ENCODE measurements at places on chromosomes 1 and 21.
A peak's percentile ranks its signal among the peaks of the same experiment; 100 is the strongest.

DNA sequence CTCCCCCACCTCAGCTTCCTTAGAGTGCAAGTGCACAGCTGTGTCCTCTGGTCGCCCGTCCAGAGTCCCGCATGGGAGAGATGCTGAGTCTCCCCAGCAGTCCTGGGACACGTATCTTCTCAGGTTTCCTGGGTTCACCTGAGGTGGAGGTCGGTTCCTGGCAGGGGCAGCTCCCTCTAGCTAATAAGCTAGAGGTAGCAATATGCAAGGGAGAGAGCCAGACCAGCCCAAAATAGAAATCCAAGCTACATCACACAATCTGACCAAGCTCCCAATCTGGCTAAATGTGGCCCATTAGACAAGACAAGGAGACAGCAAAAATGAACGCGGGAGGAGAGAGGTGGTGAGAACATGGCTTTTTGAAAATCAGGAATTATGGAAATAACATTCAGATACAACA lies 30.9 kb upstream of the CADM3 start:
- no peak for DNase-seq

- no peak for DNase-seq
These were observed 14.7 kb downstream of the KANK4 start for GRCh38 chr1:62304515-62304914.

DNA sequence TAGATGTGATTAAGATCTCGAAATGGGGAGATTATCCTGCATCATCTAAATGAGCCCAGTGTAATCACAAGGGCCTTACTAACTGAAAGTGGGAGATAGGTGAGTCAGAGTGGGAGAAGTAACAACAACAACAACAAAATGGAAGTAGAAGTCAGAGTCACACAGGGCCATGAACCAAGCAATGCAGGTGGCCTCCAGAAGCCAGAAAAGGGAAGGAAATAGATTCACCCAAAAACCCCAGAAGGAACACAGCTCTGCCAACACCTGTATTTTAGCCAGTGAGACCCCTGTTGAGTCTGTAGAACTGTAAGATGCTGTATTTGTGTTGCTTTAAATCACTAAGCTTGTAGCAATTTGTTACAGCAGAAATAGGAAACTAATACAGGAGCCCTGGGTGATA lies 4.1 kb downstream of the TAGLN2 start:
- no peak for DNase-seq

GRCh38 chr1:65308781-65309303 lies 501 bp upstream of the DNAJC6 start:
- no peak for DNase-seq

DNA sequence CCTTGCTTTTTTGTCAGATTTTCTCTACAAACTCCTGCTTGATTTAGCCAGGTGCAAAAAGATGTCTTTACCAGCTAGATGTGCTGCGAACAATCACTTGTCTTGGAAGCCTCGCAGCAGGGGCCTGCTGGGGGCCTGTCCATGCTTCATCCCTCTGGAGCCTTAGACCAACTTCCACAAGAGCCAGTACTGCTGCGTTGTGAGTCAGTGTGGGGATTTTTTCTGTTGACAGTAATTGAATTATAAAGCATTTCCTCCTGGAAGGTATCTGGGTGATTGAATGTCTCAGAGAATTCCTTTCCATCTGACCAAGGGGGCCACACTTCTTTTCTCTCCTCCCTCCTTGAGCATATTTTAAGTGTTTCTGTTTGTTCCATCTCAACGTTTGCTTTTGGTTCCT lies 40.4 kb upstream of the LDLRAP1 start:
- DNase-seq, result peak; percentile 69

DNA sequence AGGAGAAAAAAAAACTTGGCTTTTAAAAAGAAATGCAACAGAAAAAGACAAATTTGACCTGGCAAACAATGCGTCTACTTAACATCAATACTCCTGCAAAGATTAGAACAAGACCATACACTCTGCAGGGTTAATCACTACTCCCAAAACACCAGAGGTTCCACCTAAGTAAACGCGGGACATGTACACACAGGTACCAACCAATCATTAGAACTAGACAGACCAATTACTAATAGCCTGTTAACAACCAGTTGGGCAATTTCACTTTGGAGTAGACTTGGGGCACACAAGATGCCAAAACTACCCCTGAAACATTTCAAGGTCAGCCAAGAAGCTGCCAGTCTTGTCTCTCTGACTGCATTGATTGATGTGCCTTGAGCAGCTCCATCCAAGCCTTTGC lies 125.8 kb downstream of the RRAGC start:
- DNase-seq, result no peak

DNA sequence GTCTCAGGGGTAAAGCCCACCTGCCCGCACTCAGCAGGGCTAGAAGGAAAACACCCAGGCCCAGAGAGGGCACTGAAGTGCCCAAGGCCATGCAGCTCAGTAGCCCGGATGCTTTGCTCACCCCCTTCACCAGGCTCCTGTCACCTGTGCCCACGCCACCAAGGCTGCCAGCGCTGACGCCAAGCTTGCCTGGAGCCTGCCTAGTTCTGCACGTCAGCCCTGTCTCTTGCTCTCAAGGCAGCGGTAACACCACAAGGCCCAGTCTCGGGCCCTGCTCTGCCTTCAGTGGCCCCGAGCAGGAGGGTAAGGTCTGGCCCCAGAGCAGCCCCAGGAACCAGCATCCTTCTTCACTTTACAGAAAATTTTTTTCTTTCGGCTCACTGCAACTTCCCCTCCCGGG lies 7.7 kb downstream of the TMEM63A start:
- no peak for DNase-seq

- no peak for DNase-seq
These were observed 526 bp downstream of the TPR start for GRCh38 chr1:186374303-186375151.

- DNase-seq, result no peak
These were observed 201.8 kb upstream of the BRINP3 start for GRCh38 chr1:190679454-190679853.

DNA sequence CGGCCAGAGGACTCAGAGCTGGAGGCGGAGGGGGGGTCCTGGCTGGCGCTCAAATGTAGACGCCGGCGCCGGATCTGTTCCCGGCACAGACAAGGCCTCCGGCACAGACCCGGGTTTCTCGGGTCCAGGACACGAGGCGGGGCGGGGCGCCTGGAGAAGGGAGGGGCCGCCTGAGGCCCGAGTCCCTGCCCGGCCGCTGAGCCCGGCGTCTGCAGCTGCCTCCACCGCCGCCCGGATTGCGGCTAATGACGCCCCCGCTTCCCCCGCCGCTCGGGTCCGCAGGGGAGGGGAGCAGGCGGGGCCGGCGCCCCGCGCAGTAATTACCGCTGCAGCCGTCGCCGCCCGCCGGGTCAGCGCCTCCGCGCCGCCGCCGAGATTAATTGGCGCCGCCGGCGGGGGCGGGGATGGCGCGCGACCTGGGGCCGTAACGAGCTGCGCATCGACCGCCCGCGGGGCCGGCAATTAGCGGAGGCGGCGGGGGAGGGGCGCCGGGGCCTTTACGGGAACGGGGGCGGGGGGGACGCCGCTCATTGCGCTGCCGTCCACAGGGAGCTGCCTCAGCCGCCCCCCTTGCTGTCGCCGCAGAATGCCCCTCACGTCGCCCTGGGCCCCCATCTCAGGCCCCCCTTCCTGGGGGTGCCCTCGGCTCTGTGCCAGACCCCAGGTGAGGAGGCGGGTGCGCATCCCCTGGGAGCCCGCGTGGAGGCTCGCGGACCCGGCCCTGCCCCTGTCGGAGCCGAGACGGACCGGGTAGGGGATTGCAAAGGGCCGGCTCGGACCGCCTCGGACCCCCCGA lies 17.3 kb downstream of the NOC2L start:
- peak; percentile 91 for DNase-seq
